ENCODE measurements at places on chromosomes 5 and 9.
A peak's percentile ranks its signal among the peaks of the same experiment; 100 is the strongest.

- DNase-seq = no peak
Observed at GRCh38 chr5:144028636-144029035, 141.8 kb downstream of the YIPF5 start.

- no peak for DNase-seq
Observed at GRCh38 chr9:35856206-35856605, 14.0 kb downstream of the OR13J1 start.

- DNase-seq = no peak
Observed at GRCh38 chr5:127774221-127774620, 71.0 kb downstream of the CCDC192 start.

DNA sequence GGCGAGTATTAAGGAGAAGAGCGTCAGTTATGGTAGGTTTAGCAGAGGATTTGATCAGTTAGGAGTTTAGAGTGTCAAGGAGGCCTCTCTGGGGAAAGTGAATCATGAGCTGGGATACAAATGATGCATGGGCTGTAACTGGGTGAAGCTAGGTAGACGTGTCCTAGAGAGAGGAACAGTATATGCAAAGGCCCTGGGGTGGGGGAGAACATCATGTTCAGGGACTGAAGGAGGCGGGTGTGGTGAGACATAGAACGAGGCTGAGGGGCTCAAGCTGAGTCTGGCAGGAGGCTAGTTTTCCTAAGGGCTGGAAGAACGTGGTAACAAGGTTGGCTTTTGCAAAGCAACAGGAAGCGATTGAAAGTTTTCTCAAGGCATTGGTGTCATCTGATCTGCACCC, 10.5 kb downstream of the TMEM268 start:
- DNase-seq = no peak

DNA sequence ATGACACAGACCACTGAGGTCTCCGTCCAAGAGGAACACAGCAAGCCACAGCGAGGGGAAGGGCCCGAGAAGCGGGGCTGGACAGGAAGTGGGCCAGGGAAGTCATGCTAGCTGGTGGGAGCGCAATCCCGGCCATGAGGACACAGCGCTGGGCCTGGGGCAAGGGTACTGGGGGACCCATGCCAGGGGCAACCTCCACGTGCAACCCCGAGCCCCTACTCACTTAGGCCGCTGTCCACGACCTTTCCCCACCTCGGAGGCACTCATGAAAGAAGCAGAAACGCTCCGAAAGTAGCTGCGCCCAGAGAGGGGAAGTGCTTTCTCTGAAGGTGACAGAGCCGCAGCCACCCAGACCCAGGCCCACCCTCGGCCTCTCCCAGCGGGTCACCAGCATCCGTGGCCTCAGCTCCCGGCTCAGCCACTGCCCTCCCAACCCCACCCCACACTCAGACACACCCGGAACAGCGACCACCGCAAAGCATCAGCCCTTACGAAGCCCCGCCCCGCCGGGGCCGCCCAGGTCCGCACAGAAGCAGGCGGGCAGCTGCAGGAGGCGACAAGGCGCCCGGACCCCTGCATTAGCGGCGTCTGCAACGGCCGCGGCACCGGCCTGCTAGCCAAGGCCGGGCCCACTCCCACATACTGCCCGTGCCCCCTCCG, 782 bp downstream of the BICD2 start:
- DNase-seq = no peak

DNA sequence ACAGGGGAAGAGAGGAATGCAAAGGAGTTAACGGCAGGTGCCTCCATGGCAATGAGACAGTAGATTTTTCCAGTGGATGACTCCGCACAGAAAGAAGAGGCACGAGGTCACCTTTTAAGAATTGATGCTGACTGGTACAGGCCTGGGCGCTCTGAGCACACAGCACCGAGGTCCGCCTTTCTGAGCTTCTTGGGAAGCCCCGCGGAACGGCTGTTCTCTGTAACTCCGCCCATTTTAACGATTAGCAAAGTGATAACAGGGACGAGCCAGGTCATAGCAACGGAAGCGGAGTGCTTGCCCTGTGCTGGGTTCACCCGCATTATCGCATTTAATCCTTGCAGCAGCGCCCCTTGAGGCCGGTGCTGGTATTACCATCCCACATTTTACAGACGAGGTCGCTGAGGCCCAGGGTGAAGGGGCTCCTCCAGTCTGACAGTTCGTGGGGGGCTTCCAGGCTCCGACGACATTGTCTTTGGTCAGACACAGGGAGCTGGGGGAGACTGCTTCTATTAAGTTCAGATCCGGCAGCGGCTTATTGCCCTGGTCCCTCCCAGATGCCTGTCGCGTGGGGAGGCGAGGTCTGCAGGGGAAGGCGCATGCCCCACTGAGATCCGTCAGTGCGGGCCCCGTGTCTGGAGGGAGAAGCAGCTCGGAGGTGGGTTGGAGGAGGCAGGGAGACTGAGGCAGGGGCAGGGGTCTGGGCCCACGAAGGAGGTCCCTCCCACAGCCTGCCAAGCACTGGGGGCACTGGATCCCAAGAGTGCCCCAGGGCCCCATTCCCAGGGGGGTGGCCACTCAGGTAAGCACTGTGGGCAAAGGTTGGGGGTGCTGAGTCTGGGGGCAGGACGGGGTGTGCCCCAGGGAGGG, 22.3 kb upstream of the HMCN2 start:
- DNase-seq = peak; percentile 78

DNA sequence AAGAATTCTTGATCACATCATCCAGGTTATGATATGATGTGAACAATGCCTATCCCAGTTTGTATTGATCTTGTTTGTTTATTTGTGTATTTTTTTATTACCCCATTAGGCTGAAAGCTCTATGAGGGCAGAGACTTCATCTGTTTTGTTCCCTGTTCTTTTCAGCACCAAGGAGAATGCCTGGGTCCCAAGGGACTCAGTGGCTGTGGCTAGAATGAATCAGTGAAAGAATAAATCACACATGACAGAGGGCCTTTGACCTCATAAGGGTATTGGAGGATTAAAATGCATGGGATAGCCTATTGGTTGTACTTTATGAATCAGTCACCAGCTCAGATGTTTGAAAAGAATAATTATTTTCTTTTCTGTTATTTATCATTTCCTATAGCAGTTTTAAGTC, 292.2 kb downstream of the GAS1 start:
- DNase-seq = no peak

DNA sequence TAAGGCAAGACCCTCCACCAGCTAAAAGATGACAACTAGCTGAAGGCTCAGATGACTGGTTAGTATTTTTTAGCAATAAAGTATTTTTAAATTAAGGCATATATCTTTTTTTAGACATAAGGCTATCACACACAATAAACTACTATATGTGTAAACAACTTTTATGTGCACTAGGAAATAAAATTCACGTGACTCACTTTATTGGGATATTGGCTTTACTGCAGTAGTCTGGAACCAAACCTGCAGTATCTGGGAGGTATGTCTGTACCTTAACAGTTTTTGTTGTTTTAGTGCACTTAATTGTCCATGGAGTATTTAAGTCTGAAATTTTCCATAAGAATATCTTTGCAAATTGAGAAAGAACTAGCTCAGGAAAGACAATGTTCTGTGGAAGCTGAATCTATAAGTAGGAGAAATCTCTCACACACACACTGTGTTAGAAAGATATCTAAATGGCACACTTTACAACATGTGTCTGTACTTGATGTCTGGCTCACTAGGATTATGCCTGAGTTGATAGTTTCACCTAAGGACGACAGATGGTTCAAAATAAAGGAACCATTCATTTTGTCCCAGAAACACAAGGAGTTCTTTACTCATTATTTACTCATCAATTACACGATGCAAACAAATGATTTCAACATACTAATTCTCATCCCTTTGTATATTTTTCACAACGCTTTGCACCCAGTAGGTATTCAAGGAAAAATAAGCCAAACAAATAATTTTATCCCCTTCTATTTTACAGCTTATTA, 4.6 kb downstream of the RAPGEF6 start:
- DNase-seq = no peak

GRCh38 chr5:139126711-139127111, 71.5 kb downstream of the SIL1 start:
- DNase-seq = no peak

- peak; percentile 75 for DNase-seq
Observed at GRCh38 chr9:70563431-70564204, 149.2 kb upstream of the KLF9 start.

DNA sequence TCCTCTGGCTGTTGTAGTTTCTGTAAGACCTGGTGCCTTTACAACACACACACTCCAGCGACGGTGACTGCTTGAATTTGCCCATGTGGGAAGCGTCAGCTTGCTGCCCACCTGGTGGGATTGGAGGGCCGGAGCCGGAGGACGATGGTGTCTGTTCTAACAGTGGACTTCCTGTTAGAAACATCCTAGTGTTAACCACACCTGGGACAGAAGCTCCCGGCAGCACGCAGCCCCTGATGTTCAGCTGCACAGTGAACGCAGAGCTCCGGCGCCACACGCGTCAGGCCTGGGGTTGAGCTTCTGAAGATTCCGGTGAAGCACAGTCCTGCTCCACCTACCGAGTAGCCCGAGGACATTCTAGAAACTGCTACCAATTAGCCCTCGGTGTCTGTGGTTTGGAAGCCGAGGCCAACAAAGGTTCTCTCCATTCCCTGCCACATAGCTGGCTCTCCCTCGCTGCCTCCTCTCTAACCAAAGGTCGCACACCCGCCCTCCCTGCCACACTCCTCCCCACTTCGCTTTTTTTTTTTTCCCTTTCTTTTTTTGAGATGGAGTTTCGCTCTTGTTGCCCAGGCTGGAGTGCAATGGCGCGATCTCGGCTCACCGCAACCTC, 14.4 kb downstream of the PMPCA start:
- no peak for DNase-seq

GRCh38 chr5:112548246-112548881, 129.3 kb upstream of the EPB41L4A start:
- DNase-seq = no peak

- no peak for DNase-seq
Observed at GRCh38 chr9:113301548-113301947, 1.6 kb downstream of the RNF183 start.

DNA sequence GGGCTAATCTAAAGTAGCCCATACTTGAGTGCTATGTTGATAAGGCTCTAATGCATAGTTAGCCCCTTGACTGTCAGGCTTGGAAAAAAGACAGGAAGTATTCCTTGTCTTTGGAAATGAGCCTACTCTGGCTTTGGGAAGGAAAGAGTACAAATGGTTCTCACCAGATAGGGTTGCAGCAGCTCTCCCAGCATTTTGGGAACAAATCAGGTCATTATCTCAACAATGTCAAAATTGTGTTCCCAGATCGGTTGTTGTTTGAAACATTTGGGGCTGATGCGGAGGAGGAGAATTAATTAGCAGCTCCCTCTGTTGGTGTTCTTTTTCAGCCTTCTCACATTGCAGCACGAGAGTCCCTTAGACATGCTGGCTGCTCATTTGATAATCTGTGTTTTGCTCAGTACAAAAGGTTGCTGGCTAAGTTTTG, 294.7 kb upstream of the DMRT1 start:
- peak; percentile 11 for DNase-seq

DNA sequence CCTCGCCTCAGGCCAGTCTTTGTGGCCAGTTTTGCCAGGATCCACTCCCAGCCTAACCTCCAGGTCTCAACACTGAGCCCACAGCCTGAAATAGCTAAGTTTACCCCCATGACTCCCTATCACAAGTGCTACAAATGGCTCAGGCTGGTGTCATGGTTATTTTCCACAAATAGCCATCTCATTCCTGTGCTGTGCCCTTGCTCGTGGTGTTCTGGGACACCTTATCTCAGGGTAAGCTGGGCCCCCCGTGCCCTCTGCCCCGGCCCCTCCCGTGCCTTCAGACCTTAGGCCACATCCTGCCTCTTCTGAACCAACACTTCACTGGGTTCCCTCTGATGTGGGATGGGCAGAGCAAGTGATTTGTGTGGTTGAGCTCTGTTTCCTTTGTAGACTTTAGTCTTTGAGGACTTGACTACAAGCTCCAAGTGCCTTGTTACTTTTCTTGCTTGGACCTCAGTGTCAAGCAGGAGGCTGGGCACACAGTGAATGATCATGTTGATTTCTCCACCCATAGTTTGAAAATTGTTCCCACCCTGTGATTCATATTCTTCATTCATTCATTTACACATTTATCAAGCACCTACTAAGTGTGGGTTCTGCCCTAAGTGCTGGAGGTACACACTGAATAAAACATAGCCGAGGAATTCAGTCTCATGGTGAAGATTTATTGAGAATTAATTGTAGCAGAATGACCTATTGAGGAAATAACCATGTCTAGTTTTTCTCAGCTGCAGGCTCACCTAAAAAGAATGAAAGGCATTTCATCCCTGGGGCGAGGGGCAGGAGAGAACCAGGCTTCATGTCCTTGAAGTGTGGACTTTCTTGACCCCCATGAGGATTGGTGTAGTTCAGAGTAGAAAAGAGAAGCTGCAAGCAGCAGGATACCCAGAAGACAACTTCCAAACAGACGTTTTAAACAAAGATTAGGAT, 84.5 kb upstream of the CTNNA1 start:
- peak; percentile 31 for DNase-seq

DNA sequence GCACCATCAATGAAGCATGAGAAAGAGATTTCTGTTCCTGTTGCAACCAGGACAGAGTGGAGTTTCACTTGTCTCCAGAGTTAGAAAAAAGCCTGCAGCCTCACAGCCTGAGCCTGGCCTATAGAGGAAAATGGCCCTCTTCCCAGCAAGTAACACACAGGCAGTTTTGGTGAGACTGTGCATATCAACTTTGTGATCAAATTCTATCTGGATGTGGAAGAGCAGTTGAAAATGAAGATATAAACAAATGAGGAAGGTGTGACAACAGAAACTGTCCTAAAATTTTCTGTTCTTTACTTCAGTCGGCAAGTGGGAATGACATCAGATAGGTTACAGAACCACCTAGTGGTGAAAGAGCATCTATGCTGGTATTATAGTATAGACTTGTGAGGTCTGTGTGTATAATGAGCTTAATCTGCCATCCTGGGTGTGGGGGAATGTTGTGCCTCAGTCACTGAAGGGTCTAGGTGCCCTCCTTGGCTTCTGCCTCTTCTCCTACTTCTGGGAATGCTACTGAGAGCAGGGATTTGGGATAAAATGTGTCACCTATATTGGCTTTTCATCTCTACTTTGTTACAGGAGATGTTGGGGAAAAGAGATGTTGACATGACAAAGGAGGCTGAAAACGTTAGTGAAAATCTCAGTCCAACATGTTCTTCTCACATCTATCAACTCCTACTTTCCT, 28.2 kb downstream of the YIPF5 start:
- DNase-seq = peak; percentile 1

GRCh38 chr5:77662635-77663034, 24.1 kb upstream of the OTP start:
- no peak for DNase-seq

GRCh38 chr5:1062761-1063568, 48.9 kb downstream of the SLC12A7 start:
- DNase-seq = no peak

DNA sequence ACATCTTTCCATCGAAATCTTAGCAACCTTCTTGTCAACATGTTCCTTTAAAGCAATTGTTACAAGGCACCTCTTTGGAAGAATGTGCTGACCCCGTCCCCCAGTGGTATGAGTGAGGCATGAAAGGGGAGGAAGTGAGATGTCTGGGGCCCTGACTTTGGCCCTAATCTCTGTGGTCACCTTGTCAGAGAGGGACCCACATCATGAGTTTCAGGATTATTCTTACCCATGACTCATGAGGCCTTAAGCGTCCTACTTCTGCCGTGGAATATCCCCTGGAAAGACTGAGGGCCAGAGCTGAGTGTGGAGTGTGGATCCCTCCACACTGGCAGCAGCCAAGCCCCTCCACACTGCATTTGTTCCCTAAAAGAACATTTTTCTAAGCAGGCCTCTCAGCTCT, 81.2 kb downstream of the FSTL4 start:
- DNase-seq = no peak

GRCh38 chr5:67363963-67364362, 167.4 kb upstream of the CD180 start:
- DNase-seq = no peak

- DNase-seq = no peak
Observed at GRCh38 chr5:98069876-98070512, 703.5 kb upstream of the RGMB start.
